ENCODE measurements at places on chromosomes 13 and 19. TPM values are rescaled to one million over a fixed set of nuclear protein-coding genes. Genes with fewer than 3 reads are reported as not detected.

Gene PGLYRP1
- total RNA-seq, result not detected

Gene CGB5
- total RNA-seq, result not detected

- H3K4me1 ChIP-seq, result no peaks in the 10 kb centered on the region
- H3K4me3 ChIP-seq, result no peak overlapping the region
- no peaks in the 10 kb centered on the region for H3K36me3 ChIP-seq
- DNase-seq, result no peak
- H3K27ac ChIP-seq, result no peak overlapping the region
- peaks cover 8% of the 10 kb centered on the region for H3K27me3 ChIP-seq
Measured at GRCh38 chr13:97781891-97782305, 171.6 kb upstream of the IPO5 start.

DNA sequence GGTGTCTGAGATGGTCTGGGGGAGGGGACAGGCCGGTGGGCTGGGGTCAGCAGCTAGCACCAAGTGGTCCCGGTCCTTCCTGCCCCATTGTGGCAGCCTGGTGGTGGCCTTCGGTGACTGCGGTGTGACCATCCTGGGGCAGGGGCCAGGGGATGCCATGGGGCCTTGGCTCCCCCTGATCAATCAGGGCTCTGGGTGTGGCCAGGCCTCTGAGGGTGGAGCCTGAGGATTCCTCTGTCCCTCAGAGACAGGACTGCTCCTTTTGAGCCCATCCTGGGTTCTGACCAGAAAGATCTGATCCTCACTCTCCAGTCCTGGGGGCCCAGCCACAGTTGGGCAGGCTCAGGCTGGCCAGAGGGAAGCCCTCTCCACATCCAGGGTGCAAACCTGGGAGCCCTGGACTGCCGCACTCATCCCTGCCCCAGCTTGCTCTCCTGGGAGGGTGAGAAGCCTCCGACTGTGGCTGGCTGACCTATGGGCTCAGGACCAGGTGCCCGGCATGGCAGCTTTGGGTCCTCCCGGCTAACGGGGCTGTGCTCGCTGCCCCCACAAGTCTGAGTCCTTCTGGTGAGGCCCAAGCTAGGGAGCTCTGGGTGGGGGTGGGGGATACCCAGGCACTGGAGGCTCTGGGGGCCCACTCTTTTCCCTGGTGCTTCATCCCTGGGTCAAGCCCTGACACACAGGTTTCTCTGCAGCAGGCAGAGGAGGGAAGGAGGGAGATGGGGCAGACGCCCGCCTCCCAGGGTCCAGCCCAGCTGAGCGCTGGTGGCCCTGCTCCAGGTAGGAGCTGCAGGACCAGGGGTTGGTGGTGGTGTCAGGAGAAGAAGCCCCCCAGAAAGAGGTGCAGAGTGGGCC, 59.5 kb downstream of the IER2 start:
- H3K27me3 ChIP-seq, result no peaks in the 10 kb centered on the region
- H3K4me1 ChIP-seq, result peaks cover 17% of the 10 kb centered on the region
- no peak for DNase-seq
- peak overlapping the region; percentile 86 for H3K27ac ChIP-seq

Gene VASP
- total RNA-seq, result 134 TPM

DNA sequence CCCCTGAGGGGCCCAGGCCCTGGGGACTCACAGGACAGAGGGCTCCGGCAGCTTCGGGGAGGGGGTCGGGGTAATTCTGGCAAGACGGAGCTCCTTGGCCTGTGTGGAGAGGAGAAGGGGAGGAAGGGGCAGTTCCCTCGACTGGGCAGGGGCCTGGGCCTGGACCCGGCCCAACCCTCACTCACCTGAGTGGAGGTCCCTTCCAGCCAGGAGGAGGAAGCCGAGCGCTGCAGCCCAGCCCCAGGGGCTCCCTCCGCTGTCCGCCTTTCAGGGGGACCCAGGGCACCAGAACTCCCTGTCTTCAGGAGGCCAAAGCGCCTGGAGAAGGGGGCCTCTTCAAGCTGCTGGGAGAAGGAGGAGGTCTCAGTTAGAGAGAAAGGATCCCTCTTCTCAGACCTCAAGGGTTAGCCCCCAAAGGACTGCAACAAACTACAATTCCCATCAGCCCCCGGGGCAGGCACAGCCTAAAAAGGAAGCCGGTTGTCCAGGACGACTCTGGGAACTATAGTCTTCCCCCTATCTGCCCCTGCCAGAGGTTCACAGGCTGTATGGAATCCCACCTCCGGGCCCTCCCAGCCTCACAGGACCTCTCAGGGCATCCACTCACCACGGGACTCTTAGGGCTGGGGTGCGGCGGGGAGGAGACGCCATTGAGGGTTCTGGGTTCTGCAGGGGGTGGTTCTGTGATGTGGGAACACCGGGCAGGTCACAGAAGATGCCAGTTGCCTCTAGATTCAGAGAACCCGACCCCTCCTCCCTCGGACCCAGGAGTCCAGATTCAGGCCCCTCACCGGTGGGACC, 19.8 kb downstream of the EPS8L1 start:
- H3K27me3 ChIP-seq, result no peaks in the 10 kb centered on the region
- no peak overlapping the region for H3K27ac ChIP-seq
- no peak overlapping the region for H3K4me3 ChIP-seq
- H3K4me1 ChIP-seq, result no peaks in the 10 kb centered on the region
- H3K36me3 ChIP-seq, result peaks cover 23% of the 10 kb centered on the region

GRCh38 chr13:90686442-90686841, 661.0 kb upstream of the MIR17HG start:
- no peak overlapping the region for H3K4me3 ChIP-seq
- H3K27me3 ChIP-seq, result no peaks in the 10 kb centered on the region
- DNase-seq, result no peak
- H3K27ac ChIP-seq, result no peak overlapping the region

DNA sequence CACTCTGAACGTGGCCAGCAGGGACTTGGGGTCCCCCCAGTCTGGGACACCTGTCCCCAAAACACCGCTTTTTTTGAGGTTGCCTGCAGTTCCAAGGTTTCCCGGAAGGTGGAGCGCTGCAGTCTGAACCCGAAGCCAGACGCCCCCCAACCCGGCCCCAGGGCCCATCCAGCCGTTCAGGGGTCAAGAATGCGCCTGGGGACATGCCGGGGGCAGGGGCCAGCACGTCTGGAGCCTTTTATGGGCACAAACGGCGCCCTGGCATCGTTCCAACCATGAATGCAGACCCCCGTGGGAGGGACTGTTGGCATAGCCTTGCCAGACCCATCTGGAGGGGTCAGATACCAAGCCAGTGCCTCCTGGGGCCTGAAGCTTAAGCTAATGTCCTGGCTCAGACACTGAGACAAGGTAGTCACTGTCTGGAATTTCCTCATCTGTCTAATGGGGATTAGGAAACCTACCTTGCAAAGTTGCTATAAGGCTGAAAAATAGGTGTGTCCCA, 6.9 kb downstream of the S1PR5 start:
- peaks cover 41% of the 10 kb centered on the region for H3K27me3 ChIP-seq
- no peaks in the 10 kb centered on the region for H3K36me3 ChIP-seq
- peak; percentile 60 for DNase-seq
- H3K4me1 ChIP-seq, result peaks cover 13% of the 10 kb centered on the region
- no peak overlapping the region for H3K4me3 ChIP-seq

- H3K36me3 ChIP-seq, result peaks cover 14% of the 10 kb centered on the region
- no peak overlapping the region for H3K4me3 ChIP-seq
- no peaks in the 10 kb centered on the region for H3K27me3 ChIP-seq
- DNase-seq, result no peak
Measured at GRCh38 chr19:38032951-38033350, 125.9 kb downstream of the SIPA1L3 start.

Gene KLK12
- not detected for total RNA-seq

Gene SULT2B1
- not detected for total RNA-seq

DNA sequence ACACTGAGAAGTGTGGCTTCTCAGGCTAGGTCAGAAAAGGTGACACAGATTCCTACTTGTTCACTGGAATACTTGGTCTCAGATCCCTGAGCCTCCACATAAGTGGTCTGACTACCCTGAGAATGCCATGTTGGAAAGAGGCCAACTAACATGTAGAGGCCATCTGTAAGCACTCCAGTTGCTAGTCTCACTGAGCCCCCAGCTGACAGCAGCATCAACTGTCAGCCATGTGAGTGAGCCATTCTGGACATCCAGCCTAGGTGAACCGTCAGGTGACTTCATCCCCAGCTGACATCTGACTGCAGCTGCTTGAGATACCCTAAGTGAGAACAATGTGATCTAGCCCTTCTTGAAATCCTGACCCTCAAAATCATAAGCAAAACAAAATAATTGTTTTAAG, 18.1 kb upstream of the ARL11 start:
- H3K4me1 ChIP-seq, result peaks cover 2% of the 10 kb centered on the region
- no peak overlapping the region for H3K4me3 ChIP-seq
- no peak overlapping the region for H3K27ac ChIP-seq
- no peaks in the 10 kb centered on the region for H3K27me3 ChIP-seq
- DNase-seq, result no peak

DNA sequence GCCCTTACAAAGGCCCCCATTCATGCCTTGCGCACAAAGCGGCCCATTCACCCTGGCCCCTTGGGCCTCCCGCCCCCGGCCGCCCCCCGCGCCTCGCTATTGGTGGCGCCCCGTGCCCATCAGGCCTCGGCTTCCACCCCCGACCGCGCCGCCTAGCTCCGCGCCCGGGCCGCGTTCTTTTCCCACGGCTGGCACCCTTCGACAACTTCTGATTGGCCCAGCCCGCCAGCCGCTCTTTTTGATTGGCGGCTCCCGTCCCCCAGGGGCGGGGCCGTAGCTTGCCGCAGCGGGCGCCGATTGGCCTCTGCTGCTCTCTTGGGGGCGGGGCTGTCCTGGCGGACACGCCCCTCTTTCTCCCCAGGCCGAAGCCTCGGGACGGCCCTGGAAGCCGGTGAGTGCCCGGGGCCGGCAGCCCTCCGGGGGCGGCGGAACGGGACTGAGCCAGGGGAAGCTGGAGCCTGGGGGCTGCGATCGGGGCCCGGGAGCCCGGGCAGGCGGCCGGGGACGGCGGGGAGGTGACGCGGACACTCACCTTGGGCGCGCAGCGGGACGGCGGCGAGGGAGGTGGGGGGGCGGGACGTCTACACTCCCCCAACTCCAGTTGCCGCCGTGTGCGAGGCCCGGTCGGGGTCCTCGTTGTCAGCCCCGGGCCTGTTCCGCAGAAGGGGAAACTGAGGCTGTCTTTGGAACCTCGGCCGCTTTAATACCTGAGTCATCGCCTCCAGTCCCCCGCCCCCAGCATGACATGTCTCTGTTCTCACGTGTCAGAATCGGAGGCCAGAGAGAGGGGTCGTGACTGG, at the start of gene MYH14:
MYH14 (plus strand) TSS at position 342 of the 800 bp plus-strand sequence. CDS start 6,744 bp downstream, outside the sequence.
- H3K36me3 ChIP-seq, result no peaks in the 10 kb centered on the region
- H3K27ac ChIP-seq, result no peak within 1 kb of the TSS
- no peaks in the 10 kb centered on the region for H3K4me1 ChIP-seq
- H3K27me3 ChIP-seq, result peaks cover 84% of the 10 kb centered on the region
- H3K4me3 ChIP-seq, result no peak within 1 kb of the TSS

GRCh38 chr19:49792829-49793560, 20.1 kb downstream of the FUZ start:
- H3K36me3 ChIP-seq, result peaks cover 12% of the 10 kb centered on the region
- H3K4me3 ChIP-seq, result no peak overlapping the region
- no peak for DNase-seq
- no peaks in the 10 kb centered on the region for H3K27me3 ChIP-seq

Gene C19orf44
- 2.7 TPM for total RNA-seq
